Stimulated activated CD8-positive, alpha-beta memory T cell treated with anti-CD3 and anti-CD28 coated beads, Interleukin-12 subunit alpha, Interleukin-12 subunit beta, amount 100 ng/mL, for 1 hour (primary cell): ENCODE measurements at places on chromosomes 4 and X.

- DNase-seq = no peak
These were observed 49.8 kb downstream of the FGFRL1 start for GRCh38 chr4:1061056-1061700.

GRCh38 chrX:132685276-132685675, 196.4 kb upstream of the MBNL3 start:
- DNase-seq = no peak

DNA sequence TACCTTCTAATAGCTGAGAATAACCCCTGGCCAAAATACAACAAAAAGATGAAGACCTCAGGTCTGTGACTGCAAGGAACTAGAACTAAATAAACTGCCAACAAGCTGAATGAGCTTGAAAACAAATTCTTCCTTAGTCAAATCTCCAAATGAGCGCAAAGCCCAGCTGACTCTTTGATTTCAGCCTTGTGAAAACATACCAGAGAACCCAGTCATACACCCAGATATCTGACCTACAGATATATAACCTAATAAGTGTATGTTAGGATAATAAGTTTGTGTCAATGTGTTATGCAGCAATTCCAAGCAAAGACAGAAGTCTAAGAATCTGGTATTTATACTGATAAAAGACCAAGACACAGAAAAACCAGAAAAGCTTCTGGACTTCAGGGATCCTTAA, 38.0 kb upstream of the ADGRL3 start:
- DNase-seq = no peak

GRCh38 chr4:146585761-146586333, 52.8 kb upstream of the POU4F2 start:
- no peak for DNase-seq

DNA sequence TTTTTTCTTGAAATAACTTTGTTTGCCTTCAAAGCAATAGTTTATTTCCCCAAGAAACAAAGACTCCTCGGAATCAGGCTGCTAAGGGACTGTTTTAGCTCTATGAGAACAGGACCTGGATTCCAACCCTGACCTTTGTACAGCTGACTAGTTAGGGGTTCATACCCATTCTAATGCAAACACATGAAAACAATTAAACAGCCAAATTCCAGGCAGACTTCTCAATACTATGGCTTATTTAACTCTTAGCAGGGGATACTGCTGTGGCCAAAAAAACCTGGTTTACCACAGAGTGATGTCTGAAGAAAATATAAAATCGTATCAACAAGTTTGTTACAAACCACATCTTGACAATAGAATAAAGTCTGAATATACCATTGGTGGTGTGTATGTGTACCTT, 129.6 kb upstream of the INTU start:
- DNase-seq = no peak

- DNase-seq = no peak
These were observed 1.9 kb upstream of the DGAT2L6 start for GRCh38 chrX:70175338-70175737.

DNA sequence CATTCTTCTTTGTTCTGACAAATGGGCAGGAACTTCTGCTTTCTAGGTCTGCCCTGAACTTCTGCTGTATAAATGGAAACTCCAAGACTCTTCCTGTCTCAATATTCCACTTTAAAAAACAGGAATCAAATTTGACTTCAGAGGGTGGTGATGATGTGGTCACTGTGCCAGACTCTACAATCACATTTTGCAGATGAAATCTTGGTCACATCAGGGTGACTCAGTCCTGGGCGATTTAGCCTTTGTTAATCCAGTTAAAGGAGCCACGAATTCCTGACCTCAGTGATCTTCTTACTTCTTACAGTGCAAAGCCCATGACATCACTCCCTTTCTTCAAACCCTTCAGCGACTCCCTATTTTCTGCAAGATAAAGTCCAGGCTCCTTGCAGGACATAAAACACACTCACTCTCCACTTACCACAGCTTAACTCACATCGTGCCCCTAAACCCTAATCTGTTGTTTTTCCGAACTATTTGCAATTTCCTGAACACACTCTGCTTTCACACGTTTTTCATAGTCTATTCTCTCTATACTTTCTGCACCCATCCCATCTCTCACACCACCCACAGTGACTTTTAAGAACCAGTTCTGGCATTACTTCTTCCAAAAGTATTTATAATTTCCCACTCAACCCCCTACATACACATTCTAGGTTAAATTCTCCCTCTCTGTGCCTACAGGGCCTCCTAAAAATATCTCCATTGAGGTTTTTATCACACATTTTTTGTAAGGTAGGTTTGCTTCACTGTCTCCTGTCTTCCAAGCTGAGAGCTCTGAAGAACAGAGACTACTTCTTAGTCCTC, 11.1 kb downstream of the GASK1B start:
- no peak for DNase-seq

- DNase-seq = no peak
These were observed 634.2 kb upstream of the FAT1 start for GRCh38 chr4:187357821-187358220.

DNA sequence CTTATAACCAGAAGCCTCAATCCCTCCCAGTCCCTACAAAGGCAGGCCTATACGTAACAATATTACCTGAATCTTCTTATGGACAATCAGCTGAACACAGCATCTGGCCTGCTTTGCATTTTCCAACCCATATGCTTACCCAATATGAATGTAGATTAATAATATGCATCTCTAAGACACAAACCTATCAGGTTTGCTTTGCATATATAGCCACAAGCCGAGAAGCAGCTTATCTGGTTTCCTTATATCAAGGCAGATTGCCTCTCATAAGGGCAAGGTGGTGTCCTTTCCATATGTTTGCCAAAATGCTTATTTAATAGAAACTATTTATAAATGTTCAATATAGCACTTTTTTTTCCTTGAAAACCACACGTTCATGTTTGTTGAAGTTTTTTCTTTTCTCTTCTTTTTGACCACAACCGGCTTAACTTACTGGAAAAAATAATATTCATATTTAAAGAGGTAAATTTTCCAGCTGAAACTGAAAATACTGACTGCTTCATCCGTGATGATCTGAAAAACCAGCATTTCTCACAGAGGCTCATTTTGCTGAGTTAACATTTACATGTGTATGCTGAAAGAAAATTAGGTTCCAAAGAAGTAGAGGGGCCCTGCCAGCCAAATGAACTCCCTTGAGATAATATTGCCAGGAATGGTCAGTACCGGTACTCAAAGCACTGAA, 3.8 kb downstream of the IL21 start:
- no peak for DNase-seq

GRCh38 chr4:76705472-76705871, 192.5 kb downstream of the SOWAHB start:
- DNase-seq = no peak

- DNase-seq = no peak
These were observed 66.4 kb upstream of the BANK1 start for GRCh38 chr4:101724093-101724492.

DNA sequence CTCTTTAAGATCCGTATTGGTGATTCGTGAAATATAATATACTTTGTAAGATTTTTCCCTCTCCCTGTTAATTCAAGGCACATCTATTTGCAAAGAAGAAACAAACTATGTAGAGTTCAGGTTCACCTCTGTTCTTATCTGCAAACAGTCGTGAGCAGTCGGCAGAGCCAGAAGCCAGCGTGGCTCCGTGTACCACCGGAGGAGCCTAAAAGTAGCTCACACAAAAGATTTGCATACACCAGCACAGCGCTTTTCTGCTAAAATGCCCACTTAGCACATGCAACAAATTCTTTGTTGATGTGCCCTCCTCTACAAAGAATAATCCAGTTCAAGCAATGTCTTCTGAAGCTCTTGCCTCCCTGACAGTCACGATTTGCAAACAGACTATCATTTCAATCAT, 416.0 kb upstream of the TENM3 start:
- no peak for DNase-seq

GRCh38 chr4:150363721-150364688, 217.9 kb upstream of the MAB21L2 start:
- no peak for DNase-seq

- no peak for DNase-seq
These were observed 10.3 kb downstream of the MRPL1 start for GRCh38 chr4:77872723-77873445.

DNA sequence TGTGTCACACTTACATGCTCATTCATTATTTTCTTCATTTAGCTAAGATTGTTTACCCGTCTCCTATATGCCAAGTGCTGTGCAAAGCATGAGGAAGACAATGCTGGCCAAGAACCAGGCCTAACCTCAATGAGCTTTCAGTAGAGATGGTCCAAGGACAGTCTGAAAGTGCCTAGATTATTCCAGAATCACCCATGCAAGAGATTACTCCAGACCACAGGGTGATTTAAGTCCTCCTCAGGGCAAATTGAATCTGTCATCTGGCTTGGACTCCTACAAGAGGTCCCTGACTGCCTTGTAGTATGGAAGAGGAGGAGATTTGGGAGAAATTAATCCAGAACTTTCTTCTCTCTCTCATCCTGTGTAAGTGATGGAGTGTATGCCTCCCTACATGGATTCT, 99.4 kb upstream of the NDP start:
- no peak for DNase-seq

- DNase-seq = no peak
These were observed 75.8 kb downstream of the STIM2 start for GRCh38 chr4:26936284-26937065.

GRCh38 chr4:32042486-32043247, 1322.5 kb downstream of the PCDH7 start:
- no peak for DNase-seq

DNA sequence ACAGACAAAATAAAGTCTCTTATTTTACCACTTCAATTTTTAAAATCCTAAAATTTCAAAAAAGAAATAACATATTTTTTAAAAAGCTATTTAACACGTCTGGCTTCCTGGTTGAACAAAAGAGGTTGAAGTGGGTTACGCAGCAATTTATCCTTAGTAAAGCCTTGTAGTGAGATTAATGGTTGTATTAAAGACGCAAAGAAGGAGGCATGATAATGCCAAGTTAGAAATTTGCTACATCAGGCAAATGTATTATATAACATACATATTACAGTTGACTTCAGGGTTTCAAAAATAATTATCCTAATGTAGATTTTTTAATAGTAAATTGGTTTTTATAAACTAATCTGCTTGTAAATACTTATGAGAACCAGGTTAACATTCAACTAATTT, 35.3 kb downstream of the ANKRD17 start:
- no peak for DNase-seq

GRCh38 chrX:149458586-149458985, 46.5 kb downstream of the IDS start:
- no peak for DNase-seq

GRCh38 chr4:140869446-140869845, 113.3 kb upstream of the TBC1D9 start:
- DNase-seq = no peak

DNA sequence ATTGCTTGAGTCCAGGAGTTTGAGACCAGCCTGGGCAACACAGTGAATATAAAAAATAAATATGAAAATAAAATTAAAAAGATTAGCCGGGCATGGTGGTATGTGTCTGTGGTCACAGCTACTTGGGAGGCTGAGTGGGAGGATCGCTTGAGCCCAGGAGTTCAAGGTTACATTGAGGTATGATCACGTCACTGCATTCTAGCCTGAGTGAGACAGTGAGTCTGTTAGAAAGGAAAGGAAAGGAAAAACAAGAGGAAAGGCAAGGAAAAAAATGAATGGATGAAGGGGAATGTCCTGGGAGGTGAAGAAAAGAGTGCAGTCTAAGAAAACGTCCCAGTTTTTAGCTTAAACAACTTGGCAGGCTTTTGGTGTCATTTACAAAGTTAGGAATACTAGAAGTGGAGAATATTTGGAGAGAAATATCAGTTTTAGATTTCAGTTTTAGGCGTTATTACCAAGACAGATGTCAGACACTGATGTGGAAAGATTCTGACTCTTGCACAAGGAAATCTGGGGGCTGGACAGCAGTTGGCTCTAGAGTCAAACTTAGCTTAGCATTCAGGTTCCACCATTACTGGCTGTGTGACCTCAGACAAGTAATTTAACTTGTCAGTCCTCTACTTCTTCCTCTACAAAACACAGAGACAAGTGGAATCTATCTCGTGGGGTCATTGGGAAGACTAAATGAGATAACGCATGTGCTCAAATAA, 139.0 kb downstream of the TSPAN5 start:
- no peak for DNase-seq

DNA sequence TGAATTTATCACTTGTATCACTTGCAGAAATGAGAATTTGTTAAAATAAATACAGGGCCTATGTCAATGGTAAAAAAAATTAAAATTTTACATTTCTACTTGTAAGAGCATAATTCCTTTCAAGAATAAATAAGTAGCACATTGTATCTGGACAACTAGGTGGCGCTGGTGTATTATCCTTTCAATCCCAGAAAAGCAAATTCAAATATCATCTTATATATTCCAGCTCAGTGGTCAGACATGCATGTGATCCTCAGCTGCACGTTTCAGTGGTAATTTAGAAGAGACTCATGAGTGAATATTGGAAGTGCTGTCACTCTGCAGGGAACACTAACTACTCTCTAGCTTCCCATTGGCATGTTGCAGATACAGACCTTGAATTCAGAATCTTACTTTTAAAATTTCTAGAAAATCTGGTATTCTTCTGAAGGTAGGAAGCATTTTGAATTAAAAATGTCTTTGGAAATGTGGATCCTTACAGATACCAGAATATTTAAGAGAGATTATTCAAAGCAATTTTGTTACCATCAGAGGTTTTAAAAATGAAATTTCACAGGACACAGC, 1414.7 kb upstream of the TENM3 start:
- no peak for DNase-seq

DNA sequence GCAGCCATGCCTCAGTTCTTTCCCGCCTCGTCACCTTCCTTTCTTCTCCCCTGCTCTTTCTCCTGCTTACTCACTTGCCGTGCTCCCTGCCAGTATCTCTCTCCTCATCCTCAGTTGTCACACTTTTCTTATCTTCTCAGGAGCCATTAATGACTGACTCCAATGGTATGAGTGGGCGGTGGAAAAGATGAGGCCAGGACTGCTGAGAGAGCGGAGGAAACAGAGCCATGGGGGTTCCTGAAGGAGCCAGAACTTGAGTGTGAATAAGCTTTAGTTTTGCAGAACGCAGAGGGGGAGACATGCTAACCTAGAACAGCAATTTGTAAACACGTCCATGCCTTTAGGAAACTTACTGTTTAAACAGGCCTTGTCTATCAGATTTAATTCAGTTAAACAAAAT, 126.5 kb downstream of the CHIC2 start:
- DNase-seq = no peak

GRCh38 chrX:53253293-53254020, 27.9 kb downstream of the IQSEC2 start:
- no peak for DNase-seq

GRCh38 chr4:4575284-4576211, 33.7 kb upstream of the STX18 start:
- peak; percentile 27 for DNase-seq

DNA sequence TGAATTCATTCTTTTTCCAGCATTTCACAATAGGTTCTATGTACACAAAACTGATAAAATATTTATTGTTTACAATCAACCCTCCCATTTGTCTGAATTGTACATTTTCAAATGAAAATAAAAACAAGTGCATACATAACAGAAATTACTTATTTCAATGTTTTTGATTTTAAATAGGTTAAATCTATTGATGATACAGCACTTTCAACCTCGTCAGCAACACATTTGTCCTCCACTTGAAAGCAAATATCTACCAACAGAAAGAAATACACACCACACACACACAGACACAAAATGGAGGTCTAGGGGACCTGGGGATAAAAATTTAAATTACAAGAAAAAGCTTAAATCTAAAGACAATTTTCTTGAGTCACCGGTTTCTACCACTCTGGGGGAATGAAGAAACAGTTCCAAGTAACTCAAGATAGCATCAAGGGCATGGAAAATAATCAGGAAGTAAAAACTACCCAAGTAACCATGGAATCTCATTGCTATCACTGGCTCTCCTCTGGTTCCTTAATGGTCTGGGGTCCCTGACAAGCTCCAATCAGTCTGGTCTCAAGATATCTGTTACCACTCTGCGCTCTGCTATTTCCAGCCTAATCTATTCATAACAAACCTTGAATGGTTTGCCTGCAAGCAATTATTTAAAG, 27.6 kb downstream of the ANKRD17 start:
- DNase-seq = no peak
